ENCODE measurements at places on chromosomes 11 and 22.

- ATAC-seq, result peak; percentile 19
Measured at GRCh38 chr11:87432022-87432421, 394.3 kb downstream of the TMEM135 start.

- ATAC-seq, result peak; percentile 60
Measured at GRCh38 chr11:61472868-61473267, 35.7 kb upstream of the LRRC10B start.

DNA sequence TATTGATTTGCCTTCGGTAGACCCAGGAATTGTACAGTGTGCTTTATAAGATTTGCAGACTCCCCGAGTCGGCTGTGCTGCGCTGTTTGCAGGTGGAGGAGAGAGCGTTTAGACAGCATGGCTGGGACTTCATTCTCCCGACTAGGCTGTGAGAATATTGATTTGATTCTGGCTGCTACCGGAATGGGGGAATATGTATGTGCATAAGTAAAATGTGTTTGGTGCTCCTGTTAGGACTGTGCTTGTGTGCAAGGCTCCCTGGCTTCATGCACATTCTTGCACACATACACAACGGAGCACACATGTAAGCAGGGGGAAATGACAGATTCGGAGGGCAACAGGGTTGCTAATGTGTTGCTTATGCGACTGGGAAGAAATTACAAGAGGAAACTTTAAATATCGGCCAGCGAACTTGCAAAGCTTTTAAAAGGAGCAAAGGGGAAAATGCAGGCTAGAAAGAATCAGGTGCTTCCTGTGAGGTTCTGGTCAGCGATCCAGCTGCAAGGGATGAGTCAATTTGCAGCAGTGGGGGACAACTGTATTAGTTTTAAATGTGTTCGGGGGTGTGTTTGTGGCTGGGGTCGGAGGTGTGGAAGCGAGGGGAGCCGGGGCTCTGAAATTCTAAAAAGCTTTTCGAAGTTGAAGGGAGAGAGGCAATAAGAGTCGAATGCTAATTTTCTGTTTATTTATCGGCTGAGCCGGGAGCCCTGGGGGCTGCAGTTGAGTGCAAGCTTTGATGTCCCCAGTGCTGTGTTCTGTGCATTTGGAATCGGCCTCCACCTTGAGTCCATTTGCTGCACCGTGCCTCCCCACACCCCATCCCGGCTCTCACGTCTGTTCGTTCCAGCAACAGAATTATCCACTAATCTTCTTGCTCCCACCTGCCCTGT is 731 bp downstream of the NTM start:
- ATAC-seq, result no peak

GRCh38 chr11:134276396-134277182 is 410 bp downstream of the GLB1L3 start:
- ATAC-seq, result peak; percentile 11

GRCh38 chr22:39238561-39238960 is 6.2 kb downstream of the PDGFB start:
- no peak for ATAC-seq

GRCh38 chr11:94776351-94777321 is 8.5 kb downstream of the AMOTL1 start:
- peak; percentile 40 for ATAC-seq

DNA sequence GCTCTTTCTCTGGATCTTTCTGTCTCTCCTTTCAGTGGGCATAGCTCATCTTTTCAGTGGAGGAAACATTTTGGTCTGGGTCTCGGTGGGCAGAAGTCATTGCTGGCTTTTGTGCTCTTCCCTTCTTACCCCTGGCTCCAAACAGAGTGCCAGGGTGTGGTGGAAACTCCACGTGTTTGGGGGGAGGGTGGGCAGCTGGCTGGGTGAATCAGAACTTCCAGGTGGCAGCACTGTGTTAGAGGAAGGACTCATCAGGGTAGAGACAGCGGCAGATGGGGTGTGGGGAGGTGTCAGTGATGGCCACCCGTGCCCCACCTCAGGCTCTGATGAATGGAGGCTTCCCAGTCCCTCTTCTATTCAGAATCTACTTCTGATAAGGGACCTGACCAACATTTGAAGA is 114.0 kb downstream of the GRIK4 start:
- ATAC-seq, result no peak

DNA sequence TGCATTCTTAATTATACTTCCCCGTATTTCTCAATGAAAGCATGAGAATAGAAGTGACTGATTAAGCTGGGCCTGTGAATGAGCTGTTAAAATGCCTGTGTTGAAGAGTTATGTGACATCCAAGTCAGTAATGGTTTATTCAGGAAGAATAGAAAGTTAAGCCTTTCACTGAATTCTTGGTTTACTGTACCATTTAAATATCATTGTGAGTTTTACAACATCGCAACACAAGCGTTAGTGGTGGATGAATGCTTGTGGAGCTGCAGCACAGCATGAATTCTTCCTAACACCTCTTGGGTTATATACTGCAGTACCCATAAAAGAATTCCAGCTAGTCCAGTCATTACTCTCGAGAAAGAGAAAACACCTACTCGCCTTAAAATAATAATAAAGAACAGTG is 257.8 kb downstream of the JRKL start:
- ATAC-seq, result no peak

DNA sequence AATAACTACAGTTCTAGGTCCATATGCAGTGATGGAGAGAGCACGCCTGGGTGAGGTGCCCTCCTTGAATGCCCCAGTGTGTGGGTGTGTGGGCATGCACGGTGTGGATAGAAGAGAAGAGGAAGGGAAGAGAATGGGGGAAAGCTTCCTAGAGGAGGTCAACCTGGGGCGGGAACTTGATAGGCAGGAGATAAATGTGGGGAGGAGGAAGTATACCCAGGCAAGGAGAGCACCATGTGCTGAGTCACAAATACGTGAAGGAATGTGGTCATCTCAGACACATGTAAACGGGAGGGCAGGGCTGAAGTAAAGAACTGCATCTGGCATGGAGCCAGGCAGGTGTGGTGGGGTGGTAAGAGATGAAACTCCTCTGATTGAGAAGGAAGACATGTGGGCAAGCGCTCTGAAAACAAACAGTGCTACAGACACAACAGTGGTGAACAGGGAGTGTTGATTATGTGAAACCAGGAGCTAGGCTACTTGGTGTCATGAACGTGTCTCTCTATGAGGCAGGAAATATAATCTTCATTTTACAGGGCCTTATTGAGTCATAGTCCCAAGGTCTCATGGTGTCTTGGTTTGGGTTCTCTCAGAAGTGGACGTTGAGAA is 61.5 kb upstream of the EED start:
- no peak for ATAC-seq

DNA sequence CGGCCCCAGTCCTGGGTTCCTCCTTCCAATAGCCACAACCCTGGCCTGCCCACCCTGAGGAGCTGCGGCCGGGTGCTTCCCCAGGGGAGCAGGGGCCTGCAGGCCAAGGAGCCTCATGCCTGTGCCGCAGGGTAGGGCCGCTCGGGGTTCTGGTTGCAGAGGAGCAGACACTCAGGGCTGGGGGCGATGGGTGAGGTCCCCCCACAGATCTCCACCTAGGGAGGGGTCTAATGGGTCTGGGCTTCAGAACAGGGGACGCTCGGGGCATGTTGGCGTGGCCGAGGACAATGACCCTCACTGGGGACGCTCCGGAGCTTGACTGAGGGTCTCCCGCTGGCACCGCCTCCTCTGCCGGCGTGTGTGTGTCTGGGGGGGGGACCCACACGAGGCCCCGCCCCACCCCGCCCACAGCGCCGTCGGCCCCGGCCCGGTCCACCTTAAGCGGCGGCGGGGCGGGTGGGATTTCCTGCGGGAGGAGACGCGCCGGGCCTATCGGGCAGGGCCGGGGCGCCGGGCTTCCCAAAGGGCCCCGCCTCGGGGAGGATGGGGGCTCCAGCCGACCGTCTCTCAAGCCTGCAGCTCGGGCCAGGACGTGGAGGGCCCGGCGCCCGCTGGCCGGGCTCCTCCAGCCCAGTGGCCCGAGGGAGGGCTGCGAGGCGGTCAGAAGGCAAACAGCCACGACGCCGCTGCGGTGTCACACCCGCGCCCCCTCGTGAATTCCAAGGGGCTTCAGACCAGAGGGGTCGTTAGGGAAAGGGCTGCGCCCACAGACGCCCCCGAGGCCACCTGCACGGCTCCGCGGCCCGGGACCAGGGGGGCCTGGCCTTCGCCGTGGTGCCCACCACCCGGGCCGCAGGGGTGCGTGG is 640 bp upstream of the ZDHHC8 start:
- ATAC-seq, result peak; percentile 93

DNA sequence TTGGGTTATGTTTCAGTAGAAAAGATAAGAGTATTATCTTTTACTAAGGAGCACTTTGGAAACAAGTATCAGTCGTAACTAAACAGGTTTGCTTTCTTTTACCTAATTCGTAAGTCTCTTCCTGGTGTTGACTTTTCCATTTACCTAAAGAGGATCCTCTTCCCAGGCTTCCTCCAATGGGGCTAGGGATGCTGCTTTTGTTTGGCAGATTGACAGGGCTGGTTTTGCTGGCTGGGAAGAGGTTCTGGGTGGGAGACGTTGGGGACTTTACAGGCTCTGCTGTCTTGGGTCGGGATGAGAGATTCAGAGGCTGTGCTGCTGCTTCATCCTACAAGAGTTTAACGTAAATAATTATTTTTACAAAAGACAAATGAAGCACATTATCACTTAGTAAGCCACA is 306.7 kb downstream of the SOX6 start:
- no peak for ATAC-seq

DNA sequence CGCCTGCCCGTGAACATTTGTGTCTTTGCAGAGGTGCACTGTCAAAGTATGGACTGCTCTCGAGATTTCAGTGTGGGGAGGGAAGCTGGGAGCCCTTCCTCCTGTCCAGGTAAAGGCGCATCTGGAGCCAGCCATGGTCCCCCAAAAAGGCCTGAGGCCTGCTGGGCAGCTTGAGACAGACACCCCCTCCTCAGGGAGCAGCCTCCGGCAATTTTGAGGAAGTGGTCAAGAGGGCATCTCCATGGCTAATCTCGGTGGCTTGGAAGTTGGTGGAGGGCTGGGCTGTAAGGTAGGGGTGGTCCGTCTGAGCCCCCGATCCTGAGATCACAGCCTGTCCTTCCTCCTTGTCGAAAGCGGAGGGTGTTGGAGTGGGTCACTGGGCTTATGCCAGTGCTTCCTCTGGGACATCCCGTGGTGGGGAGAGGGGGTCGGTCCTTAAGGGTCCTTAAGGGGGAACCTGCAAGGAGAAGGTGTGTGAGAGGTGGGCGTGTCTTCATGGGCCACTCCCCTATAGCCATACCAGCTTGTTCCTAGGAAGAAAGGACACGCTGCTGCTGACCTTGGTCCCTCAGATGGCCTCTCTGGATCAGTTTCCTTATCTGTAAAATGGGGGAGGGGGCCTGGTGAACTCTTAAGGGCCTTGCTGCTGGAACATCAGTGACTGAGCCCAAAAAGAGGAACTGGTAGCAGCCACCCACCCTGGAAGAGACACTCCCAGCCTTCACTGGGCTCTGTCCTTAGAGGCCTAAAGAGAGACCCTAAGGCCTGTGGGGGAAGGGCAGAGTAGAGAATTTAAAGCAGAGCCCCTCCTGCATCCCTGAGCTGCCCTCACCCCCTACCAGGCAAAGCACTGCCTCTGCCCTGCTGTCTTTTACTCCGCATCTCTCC is 2.6 kb downstream of the KCNC1 start:
- no peak for ATAC-seq

GRCh38 chr11:109584001-109584972 is 162.3 kb downstream of the C11orf87 start:
- ATAC-seq, result no peak

DNA sequence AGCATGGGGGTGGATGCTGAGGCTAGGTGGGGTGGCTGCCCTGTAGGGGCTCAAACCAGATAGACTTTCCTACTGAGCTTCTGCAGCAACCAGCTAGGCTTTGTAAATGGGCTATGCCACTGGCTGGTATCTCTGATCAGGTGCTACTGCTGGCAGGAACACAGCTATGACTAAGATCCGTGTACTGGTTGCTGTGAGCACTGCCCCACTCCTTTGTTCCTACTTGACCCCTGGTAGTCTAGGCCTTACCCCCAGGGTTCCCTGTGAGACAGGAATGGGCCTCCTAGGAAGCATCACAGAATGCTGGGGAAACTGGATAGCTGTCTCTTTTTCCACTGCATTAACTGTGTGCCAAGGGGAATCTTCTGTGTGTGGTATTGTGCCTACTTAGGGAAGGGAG is 58.4 kb upstream of the GAB2 start:
- no peak for ATAC-seq

- no peak for ATAC-seq
Measured at GRCh38 chr11:44572884-44573283, 7.4 kb downstream of the CD82 start.

- no peak for ATAC-seq
Measured at GRCh38 chr11:79594834-79595233, 154.0 kb upstream of the TENM4 start.

DNA sequence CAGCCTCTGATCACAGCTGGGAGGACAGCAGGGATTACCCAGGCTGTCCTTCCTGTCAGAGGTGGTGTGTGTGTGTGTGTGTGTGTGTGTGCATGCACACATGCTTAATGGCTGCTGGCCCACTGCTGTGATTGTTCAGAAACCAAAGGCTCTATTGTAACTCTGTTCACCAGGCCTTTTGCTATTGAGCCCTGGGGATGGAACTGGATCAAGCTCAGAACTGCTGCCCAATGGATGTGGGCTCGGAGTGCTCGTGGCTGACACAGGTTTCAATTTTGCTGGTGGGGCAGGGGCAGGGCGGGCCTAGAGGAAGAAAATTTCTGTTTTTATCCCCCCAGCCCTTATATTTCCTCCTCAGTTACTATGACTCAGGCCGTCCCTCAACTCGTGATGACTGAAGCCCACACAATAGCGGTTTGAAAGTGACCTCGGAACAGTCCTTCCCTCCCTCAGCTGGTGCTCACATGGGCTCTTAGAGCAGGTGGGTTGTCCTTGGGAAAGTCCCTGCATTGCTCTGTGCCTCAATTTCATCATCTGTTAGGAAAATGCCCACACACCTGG is 359.3 kb downstream of the TENM4 start:
- no peak for ATAC-seq

GRCh38 chr11:60966890-60967289 is 4.6 kb upstream of the CD6 start:
- ATAC-seq, result no peak

DNA sequence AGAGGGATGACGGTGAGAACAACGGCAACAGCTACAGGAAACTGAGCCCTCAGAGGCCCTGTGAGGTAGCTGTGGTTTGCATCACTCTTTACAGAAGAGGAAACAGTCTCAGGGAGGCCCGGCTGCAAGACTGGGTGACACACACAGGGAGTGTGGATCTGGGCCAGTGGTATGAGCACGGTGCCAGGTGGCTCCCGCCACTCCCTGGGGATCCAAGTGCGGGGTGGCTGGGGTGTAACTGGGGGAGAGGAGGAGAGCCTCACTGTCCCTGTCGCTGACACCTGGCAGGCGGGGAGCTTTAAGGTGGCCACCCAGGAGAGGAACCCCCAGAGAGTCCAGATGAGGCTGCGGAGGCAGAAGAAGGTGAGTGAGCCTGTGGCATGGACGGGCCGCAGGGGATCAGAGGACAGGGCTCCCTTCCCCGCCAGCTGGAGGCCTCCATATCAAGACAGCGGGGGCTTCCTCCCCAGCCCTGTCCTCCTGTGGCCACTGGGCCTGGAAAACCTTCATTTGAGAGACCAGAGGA is 5.6 kb downstream of the RGL4 start:
- ATAC-seq, result no peak

- no peak for ATAC-seq
Measured at GRCh38 chr11:62423012-62423411, 4.2 kb downstream of the SCGB1A1 start.

All from gastroesophageal sphincter (tissue), 4 donors.